ENCODE measurements at places on chromosomes 11 and 22. TPM values are rescaled to one million over a fixed set of nuclear protein-coding genes. Genes with fewer than 3 reads are reported as not detected.
A peak's percentile ranks its signal among the peaks of the same experiment; 100 is the strongest.

Gene KDM4D
- total RNA-seq = 4.8 TPM

Gene OR5P2
- total RNA-seq = not detected

DNA sequence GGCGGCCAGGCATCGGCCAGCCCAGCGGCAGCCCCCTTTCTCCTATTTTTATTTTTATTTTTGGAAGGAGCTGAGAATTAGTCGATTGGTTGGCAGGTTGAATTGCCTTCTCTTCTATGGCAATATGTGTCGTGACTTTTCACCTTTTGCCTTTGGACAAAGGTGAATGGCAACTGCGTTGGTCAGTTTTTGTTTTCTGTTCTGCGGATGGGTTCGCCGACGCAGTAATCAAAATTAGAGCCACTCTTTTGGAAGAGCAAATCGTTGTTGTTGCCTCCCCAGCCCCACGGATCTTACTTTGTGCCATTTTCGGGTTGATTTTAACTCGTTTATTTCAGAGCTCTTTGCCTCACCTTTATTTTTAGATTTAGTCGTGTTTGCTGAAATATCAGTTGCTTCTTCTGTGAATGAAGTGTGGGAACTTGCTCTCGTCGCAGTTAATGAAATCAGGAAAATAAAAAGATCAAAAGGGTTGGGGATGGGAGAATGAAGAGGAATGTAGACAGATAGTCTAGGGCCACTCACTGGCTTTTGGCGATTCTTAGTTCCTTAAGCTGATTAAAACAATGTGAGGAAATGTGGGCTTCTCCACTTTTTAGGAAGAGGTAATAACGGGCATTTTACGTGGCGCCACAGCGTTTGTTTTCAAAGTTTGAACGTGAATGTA lies 1.6 kb downstream of the CECR2 start:
- DNase-seq = no peak
- H3K4me3 ChIP-seq = peak overlapping the region; percentile 100
- peaks cover 57% of the 10 kb centered on the region for H3K4me1 ChIP-seq
- peak overlapping the region; percentile 96 for H3K27ac ChIP-seq

- no peaks in the 10 kb centered on the region for H3K36me3 ChIP-seq
- DNase-seq = peak; percentile 71
- H3K27ac ChIP-seq = no peak overlapping the region
- H3K4me3 ChIP-seq = peak overlapping the region; percentile 76
These were observed 615 bp downstream of the FADS3 start for GRCh38 chr11:61890529-61891330.

DNA sequence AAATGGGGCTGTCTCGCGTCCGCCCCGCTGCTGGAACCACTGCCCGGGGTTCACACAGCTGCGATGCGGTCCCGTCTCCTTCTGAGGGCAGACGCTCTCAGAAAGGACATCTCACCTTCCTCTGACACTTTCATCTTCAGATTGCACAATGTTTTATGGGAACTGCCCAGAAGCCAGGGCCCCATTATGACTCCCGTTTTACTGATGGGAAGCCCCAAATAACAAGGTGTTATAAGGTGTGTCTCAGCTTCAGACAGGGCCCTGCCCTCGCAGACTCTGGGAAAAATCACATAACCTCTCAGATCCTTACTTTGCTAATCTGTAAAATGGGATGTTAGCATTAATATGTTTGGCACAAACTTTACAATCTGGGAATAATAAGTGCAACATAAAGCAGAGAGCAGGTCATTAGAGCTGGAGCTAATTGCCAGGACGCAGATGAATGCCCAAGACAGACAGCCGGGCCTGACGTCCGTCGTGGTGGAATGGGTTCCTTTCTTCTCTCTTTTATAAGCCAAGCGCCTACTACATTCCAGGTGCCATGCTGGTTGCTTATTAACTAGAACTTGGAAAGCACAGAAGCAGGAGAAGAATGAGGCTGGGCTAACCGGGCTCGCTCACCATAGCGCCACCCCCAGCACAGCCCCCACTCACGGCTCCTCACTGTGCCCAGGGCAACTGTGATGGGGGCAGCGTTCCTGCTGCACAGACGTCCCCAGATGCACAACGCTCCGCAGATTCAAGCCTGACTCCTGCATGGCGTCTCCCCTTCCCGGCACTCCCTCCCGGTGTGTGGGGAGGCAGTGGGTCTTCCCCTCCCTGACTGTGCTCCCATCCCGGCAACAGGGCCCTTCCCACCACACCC lies 43.8 kb downstream of the TRMU start:
- peaks cover 6% of the 10 kb centered on the region for H3K36me3 ChIP-seq
- peaks cover 22% of the 10 kb centered on the region for H3K27me3 ChIP-seq
- no peak for DNase-seq
- H3K4me3 ChIP-seq = no peak overlapping the region
- H3K4me1 ChIP-seq = peaks cover 28% of the 10 kb centered on the region
- no peak overlapping the region for H3K27ac ChIP-seq

Gene MUC2
- not detected for total RNA-seq

All from neural progenitor cell (in vitro differentiated cells).